ENCODE measurements at places on chromosomes 5 and 9. TPM values are rescaled to one million over a fixed set of nuclear protein-coding genes. Genes with fewer than 3 reads are reported as not detected.

The PAPPA gene
- not detected for total RNA-seq

The HTR1A gene
- not detected for total RNA-seq

The SEMA6A gene
- 0.15 TPM for total RNA-seq

The SGCD gene
- not detected for total RNA-seq

All from T-helper 1 cell treated with Interleukin-12 subunit alpha and Interleukin-12 subunit beta and Interleukin-4 antibody, amounts not matched to agents 30 ng/mL and 1 ng/mL, for 36 hours (primary cell).